GM12878 (cell line): ENCODE measurements at places on chromosomes 16 and 17.

- no peak for DNase-seq
These were observed 14.5 kb downstream of the OTOP3 start for GRCh38 chr17:74950207-74950606.

DNA sequence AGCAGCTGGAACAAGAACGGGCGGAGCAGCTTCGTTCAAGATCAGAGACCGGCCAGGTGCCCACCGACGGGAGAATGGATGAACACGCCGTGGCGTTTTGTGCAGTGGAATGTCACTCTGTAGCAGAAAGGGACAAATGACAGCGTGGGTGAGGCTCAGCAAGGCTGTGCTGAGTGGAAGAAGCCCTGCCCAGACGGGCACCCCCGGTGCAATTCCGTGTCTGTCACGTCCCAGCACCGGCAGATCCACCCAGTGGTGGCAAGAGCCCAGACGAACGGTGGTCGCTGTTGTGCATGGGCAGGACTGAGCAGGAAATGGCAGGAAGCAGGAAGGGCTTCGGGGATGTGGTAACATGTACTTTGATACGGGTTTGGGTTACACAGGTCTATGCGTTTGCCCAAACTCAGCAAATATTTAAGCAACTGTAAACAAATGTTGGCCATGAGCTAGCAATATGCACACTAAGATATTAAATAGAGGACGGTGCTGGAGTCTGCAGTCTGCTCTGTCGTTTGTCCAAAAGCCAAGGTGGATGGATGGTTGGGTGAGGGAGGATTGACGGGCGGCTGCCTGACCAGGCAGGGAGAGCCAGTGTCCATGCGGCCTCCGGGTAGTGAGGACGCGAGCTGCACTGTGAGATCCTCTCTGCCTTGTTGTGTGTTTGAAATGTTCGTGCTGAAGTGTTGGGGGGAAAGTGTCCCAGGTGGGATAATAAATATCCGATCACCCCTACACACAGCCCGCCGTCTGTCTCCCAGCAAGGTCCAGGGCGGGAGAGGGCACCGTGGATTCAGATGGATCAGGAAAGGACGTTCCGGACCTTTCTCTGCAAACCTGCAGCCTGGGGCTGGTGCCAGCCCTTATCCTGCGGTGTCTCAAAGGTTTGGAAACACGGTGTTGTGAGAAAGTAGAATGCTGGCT is 48.4 kb downstream of the COX4I1 start:
- DNase-seq, result no peak

- DNase-seq, result no peak
These were observed 392.9 kb upstream of the EEF2KMT start for GRCh38 chr16:5490499-5490898.

DNA sequence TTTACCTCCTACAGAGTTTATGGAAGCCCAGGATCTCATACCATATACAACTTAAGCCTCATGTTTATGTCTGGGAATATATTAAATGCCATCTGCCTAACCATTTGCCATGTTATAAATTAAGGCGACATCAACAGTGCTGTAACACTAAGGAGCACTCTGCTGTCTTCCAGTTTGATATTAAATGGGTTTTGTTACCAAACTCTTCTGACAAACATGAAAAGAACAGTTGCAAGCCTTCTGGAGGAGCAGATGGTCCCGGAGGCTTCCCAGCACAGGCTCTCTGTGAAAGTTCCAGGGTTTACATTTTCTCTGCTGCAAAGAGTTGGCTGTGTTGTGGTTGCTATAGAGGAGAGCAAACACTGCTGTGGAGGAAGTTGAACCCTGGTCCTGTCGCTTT is 545.3 kb upstream of the SALL1 start:
- DNase-seq, result no peak

DNA sequence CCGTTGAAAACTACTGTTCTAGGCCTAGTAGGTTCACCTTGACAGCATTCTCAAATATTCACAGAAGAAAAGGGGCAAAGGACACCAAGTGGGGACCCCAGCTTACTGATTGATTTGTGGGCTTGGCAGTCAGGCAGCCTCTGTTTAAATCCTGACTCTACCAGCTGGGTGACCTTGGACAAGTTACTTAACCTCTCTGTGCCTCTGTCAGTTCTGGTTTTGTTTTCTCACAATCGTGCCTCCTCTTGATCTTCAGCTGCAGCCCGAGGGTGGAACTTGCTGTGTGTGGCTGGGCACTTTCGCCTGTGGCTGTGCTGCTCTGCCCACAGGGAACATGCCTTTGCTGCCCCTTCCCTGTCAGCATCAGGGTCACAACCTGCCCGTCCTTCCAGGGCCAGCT is 17.8 kb downstream of the RAP1GAP2 start:
- no peak for DNase-seq

- no peak for DNase-seq
These were observed 2.0 kb upstream of the SYNGR2 start for GRCh38 chr17:78166416-78166815.

DNA sequence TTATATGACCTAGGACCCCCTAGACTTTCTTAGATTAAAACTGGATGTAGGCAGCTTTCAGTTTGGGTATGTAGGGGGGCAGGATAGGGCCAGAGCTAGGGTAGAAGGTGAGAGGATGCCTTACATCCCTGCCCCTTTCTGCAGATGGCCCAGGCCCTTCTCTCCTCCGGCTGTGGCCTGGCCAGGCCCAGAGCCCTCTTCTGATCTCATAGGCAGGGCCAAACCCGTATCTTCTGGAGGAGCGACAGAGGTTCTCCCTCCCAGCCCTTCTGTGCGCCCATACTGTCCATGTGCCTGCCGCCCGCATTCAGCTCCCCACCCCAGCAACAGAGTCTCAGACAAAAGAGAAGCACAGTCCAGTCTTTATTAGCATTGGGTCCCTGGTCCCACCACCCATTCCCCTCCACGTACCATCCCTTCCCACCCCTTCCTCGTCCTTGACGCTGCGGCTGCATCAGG is 2.0 kb upstream of the TSPOAP1 start:
- DNase-seq, result no peak

DNA sequence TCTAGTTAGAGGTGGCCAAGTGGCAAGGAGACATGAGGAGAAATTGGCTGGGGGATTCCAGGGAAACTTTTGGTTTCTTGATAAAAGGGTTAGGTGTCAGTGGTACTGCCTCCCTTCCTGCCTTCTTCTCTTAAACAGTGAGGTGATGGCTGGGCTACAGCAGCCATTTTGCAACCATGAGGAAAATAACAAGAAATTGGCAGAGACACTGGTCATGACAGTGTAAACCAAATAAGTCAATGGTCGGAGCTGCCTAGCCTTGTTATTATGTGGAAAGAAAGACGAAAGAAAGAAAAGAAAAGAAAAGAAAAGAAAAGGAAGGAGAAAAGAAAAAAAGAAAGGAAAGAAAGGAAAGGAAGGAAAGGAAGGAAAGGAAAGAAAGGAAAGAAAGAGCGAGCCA is 63.9 kb downstream of the CPPED1 start:
- DNase-seq, result no peak

DNA sequence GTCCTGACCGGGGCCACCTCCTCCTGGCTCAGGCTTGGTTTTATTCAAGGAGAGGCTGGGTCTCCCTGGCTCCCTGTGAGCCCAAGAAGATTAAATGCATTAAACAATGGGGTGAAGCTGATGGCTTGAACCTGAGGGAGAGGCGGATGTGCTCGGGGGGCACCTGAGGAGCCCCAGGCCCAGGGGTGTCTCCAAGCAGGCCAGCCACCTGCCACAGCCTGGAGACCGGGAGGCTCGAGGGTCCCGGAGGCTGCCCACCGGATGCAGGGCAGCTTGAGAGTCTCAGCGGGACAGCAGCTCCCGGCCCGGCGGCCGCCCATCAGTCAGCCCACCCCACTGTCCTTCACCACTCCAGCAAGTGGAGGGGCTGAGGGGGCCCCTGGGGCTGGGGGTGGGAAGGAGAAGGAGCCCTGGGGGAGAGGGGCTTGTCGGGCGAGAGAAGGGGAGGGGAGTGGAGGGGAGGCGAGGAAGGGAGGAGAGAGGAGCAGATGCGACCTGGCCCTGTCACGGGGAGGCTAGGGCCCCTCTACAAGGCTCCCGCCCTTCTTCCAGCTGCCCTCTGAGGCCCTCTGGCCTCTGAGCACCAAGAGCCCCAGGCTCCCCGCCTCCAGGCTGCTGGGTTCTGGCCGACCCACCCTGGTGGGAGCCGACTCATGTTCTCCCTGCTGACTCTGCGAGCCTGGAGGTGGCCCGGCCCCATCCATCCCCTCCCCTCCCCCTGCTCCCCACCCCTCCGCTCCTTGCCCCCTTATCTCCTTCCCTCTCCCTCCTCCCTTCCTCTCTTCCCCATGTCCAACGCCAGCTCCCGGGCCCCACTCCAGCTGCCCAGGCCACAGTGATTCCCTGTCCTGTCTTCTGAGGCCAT is 13.2 kb downstream of the CD7 start:
- no peak for DNase-seq

DNA sequence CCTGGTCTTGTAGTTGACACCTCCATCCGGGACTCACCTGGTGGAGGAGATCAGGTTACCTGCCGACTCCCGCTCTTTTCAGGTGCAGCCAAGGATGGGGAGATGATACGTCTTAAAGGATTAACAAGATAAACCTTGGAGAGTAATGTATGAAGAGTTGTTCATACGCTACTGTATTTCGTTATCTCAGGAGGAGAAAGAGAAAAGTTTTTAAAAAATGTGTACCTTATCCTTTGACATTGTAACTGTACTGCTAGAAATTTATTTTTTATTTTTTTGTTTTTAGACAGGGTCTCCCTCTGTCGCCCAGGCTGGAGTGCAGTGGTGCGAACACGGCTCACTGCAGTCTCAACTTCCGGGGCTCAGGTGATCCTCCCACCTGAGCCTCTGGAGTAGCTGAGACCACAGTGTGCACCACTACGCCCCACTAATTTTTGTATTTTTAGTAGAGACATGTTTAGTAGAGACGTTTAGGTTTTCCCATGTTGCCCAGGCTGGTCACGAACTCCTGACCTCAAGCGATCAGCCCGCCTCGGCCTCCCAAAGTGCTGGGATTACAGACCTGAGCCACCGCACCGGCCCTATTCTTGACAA is 764 bp upstream of the SMURF2 start:
- no peak for DNase-seq

DNA sequence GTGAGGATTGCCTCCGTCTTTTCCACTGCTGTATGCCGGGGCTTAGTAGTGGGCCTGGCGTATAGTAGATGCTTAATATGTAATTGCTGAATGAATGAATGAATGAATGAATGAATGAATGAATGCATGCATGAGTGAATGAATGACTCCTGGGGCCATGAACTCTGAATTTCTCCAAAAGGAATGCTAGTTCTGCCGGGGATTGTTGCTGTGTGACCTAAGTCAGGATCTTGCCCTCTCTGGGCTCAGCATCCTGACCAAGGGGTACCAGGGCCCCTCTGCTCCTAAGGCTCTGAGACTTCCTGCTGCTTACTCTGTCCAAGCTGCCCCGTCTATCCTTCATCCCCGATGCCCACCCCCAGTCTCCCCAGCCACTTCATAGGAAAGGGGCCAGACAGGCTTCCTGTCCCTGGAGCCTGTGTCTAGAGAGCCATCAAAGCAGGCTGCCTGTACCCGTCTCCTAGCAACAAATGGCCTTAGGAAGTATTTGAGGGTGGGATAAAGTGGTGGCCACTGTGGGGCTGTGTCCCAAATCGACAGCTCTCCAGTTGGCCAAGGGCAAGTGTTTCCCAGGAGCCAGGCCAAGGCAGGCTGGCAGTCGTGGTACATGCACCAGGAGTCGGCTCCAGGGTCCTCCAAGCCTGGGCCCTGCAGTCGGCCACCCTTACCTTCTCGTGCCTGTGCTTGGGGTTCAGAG is 11.6 kb upstream of the MPRIP start:
- no peak for DNase-seq

DNA sequence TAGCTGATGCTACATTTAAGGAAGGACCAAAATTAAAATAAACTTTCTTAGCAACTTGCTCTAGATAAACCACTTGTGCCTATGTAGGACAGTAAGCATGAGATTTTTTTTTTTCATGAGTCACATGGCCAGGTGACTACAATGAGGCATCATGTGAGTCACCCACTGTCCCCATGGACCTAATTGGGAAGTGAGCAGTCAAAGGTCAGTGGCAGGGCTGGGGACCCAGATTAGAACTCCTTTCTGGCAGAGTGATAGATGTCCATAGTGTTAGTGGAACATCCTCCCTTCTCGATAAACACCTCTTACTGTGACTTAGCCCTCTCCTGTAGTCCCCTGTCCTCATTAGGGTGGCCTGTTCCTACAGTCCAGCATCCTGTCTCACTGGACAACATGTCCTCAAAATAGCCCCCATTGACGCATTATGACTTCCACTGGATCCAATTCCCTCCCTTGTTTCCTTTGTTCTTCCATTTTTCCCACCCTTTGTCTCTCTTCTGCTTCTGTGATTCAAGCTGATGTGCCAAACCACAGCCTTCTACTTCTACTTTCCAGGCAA is 12.4 kb downstream of the ITGB3 start:
- DNase-seq, result no peak

- DNase-seq, result no peak
These were observed 9.7 kb downstream of the PRCD start for GRCh38 chr17:76549539-76549938.

DNA sequence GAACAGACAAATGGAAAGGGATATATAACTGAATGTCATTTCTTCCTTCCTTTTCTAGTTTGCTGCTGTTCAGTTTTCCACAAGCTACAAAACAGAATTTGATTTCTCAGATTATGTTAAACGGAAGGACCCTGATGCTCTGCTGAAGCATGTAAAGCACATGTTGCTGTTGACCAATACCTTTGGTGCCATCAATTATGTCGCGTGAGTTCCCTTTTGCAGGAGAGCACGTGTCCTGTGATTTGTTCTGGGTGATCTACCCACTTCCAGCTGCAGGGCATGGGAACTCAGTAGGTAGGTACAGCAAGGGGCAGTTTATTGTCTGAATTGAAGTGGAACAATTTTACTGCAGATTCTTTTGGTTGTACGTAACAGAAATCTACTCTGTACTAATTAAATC is 8.8 kb downstream of the ITGAL start:
- DNase-seq, result no peak

DNA sequence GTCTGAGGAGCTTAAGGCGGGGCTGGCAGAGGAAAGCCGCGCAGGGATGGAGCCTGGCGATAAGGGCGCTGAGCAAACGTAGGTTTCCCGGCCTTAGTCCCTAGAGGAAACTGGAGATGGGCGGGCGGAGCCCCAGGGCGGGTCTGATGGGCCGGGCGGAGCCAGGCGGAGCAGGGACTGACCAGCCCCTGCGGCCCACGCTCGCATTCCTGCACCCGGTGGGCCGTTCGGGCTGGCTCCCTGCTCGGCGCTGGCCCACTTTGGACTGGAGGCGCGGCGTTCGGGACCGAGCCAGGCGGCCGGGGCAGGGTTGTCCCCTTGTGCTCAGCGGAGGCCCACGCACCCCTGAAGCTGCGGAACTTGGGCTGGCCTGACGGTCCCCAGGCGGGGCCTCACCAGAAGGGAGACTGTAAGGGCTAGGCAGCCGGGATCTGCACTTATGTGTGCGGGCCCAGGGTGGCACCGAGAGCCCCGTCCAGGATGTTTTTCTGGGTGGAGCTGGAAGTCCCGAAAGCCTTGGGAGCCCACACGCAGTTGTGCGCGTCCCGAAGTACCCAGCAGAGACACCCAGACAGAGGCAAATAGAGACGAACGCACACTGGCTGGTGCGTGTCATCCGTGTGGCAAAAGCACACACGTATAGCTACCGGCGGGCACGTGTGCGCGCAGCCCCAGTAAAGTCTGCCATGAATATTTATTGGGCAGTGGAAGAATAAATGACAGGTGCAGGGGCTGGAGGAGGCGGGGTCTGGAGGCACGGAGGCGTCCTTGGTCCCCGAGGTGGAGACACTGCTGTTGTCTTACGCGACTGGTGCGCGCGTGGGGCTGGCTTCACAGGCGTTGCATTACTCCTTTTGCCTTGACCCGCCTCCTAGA is 1.4 kb downstream of the PYDC1 start:
- no peak for DNase-seq

- no peak for DNase-seq
These were observed 41.1 kb downstream of the TMEM132E start for GRCh38 chr17:34620458-34620857.

- DNase-seq, result no peak
These were observed 8.3 kb downstream of the ABAT start for GRCh38 chr16:8682551-8683259.
